ENCODE measurements at places on chromosomes 7 and 10. TPM values are rescaled to one million over a fixed set of nuclear protein-coding genes. Genes with fewer than 3 reads are reported as not detected.

Gene VWC2
- 0.08 TPM for polyA plus RNA-seq

DNA sequence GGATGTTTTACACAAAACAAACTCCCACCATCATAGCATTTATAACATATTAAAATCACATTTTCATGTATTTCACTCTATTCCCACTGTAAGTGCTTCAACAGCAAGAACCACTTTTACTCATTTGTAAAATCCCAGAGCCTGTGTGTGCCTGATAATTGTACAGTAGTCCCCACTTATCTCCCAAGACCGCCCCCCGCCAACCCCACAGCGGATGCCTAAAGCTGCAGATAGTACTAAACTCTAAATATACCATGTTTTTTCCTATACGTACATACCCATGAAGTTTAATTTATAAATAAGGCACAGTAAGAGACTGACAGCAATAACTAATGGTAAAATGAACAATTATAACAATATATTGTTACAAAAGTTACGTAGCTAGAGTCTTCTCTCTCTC, 33.5 kb downstream of the EZH2 start:
- DNase-seq = no peak
- no peaks in the 10 kb centered on the region for H3K27me3 ChIP-seq
- no peak overlapping the region for H3K4me3 ChIP-seq
- H3K27ac ChIP-seq = no peak overlapping the region

DNA sequence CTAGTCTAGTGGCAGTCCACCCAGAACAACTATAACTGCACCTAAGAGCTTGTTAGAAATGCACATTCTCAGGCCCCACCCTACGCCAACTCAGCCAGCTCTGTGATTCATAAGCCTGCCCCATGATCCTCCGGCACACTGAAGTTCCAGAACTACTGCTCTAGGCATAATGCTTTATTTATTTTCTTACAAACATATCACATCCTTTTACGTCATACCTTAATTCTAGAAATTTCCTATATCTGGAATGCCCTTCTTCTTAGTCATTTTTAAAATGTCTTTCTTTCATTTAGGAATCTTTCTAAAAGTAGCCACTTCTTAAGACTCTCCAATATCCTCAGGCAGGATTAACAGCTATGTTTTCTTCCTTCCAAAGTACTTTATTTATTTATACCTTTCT, 480.1 kb downstream of the INHBA start:
- no peak overlapping the region for H3K4me3 ChIP-seq
- no peak for DNase-seq
- H3K27me3 ChIP-seq = no peaks in the 10 kb centered on the region
- no peaks in the 10 kb centered on the region for H3K36me3 ChIP-seq
- no peaks in the 10 kb centered on the region for H3K4me1 ChIP-seq

- H3K36me3 ChIP-seq = no peaks in the 10 kb centered on the region
- no peaks in the 10 kb centered on the region for H3K27me3 ChIP-seq
- no peak overlapping the region for H3K4me3 ChIP-seq
- no peaks in the 10 kb centered on the region for H3K4me1 ChIP-seq
- no peak overlapping the region for H3K27ac ChIP-seq
- no peak for DNase-seq
Observed at GRCh38 chr10:6365384-6365783, 162.7 kb downstream of the PFKFB3 start.

- no peak for DNase-seq
- peaks cover 35% of the 10 kb centered on the region for H3K4me1 ChIP-seq
- H3K27ac ChIP-seq = peak overlapping the region; percentile 64
- no peak overlapping the region for H3K4me3 ChIP-seq
- H3K36me3 ChIP-seq = no peaks in the 10 kb centered on the region
Observed at GRCh38 chr7:28177836-28178235, 2.8 kb downstream of the JAZF1 start.

Gene FGL2
- polyA plus RNA-seq = 18.3 TPM

- no peaks in the 10 kb centered on the region for H3K4me1 ChIP-seq
- no peak for DNase-seq
- H3K36me3 ChIP-seq = no peaks in the 10 kb centered on the region
- no peaks in the 10 kb centered on the region for H3K27me3 ChIP-seq
Observed at GRCh38 chr10:70699659-70700174, 27.4 kb downstream of the ADAMTS14 start.

GRCh38 chr7:23022258-23022769, 8.4 kb upstream of the HYCC1 start:
- no peak for DNase-seq
- no peak overlapping the region for H3K4me3 ChIP-seq
- no peak overlapping the region for H3K27ac ChIP-seq
- no peaks in the 10 kb centered on the region for H3K4me1 ChIP-seq

DNA sequence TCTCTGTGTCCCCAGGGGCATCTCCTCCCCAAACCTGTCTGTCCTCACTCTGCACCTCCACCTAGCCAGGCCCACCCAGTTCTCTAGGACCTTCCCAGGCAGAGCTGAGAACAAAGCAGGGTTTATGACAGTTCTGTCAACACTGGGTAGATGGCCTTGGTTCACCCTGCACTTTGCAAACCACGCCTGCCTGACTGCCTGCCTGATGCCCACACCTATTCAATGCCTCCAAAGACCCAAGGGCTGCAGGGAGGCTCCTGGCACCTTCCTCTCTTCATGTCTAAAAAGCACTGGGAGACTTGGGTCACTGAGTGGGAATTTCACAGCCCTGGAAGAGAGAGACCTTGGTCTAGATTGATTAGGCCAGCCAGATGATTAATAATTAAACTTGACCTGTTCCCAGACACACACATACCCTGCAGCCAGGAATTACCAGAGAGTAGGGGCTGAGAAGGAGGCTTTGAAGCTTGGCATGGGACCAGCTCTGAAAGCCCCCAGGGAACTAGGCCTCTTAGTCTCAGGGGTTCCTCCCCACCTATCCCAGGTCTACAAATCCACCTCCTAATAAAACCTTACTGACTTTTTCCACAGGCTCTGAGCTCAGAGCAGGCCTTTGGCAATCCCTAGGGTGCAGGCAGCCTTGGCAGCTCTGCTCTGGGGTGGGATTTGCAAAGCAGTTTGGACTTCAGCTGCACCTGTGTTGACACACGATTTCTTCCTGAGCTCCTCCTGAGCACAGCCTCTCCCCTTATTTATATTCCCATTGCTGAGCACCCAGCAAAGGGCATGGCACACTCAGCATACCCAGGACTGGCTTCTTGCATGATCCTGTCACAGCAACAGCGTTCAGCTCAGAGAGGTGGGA, 25.7 kb upstream of the PDCD4 start:
- no peak overlapping the region for H3K27ac ChIP-seq
- no peaks in the 10 kb centered on the region for H3K27me3 ChIP-seq
- H3K4me1 ChIP-seq = peaks cover 29% of the 10 kb centered on the region
- H3K36me3 ChIP-seq = no peaks in the 10 kb centered on the region
- H3K4me3 ChIP-seq = no peak overlapping the region
- DNase-seq = no peak

GRCh38 chr10:49664842-49665355, 14.6 kb upstream of the C10orf53 start:
- H3K4me3 ChIP-seq = no peak overlapping the region
- H3K4me1 ChIP-seq = no peaks in the 10 kb centered on the region
- no peaks in the 10 kb centered on the region for H3K27me3 ChIP-seq
- H3K27ac ChIP-seq = no peak overlapping the region
- DNase-seq = no peak

Gene RET
- 5.1 TPM for polyA plus RNA-seq

GRCh38 chr7:96059075-96059474, 262.8 kb downstream of the SLC25A13 start:
- no peaks in the 10 kb centered on the region for H3K27me3 ChIP-seq
- no peaks in the 10 kb centered on the region for H3K36me3 ChIP-seq
- H3K4me1 ChIP-seq = peaks cover 3% of the 10 kb centered on the region
- H3K4me3 ChIP-seq = no peak overlapping the region
- H3K27ac ChIP-seq = no peak overlapping the region

DNA sequence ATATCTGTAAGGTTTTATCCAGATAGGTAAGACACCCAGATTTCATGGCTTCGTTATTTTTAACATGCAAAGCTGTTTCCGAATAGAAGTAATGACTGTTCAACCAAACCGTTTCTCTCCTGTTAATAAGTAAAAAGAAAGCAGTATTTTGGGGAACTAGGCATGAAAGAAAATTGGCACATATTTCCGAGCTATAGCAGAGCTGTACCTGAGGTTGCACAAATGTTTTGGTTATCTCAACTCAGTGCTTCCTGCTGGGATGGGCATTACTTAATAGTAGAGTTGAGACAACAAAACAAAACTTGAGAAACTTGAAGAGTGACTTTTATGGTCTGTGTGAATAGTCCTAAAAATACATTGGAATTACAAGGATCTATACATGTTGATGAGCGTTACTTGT, 564.3 kb upstream of the SORCS1 start:
- no peak for DNase-seq
- no peak overlapping the region for H3K4me3 ChIP-seq
- no peaks in the 10 kb centered on the region for H3K27me3 ChIP-seq
- no peaks in the 10 kb centered on the region for H3K36me3 ChIP-seq

DNA sequence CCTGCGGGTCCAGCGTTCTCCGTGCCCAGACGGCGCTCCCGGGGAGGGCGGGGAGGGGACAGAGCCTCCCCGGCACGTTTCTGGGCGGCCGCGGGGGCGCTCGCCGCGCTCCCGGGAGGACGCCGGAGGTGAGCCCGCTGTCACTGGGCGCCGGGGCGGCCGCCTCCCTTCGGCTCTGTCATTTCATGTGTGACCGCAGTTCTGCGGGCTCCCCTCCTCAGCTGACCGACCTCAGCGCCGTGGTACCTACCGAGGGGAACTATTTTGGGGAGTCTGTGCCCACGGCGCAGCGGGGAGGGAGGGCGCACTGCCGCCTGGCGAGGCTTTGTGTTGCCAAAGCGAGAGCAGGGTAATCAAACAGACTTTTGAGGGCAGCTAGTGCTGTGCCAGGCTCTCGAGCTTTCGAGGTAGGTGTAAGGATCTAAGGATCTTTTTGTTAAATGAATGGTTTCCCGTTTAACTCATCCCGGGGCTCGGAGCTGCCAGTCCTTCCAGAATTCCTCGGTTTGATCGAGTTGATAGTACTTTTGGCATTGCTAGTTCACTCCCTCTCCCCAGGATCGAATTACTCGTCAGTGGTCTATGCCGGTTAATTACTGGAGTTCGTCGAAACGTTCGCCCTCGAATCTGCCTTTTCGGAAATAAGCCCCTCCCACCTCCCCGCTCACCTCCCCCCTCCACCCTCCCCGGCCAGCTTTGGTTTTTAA, 1.9 kb downstream of the ARID5B start:
- H3K4me1 ChIP-seq = peaks cover 11% of the 10 kb centered on the region
- peak; percentile 69 for DNase-seq
- no peaks in the 10 kb centered on the region for H3K36me3 ChIP-seq
- peak overlapping the region; percentile 81 for H3K4me3 ChIP-seq

GRCh38 chr7:101125989-101126650, 784 bp upstream of the SERPINE1 start:
- no peaks in the 10 kb centered on the region for H3K27me3 ChIP-seq
- peak; percentile 74 for DNase-seq
- no peak overlapping the region for H3K4me3 ChIP-seq
- peak overlapping the region; percentile 84 for H3K27ac ChIP-seq

- no peaks in the 10 kb centered on the region for H3K27me3 ChIP-seq
- H3K27ac ChIP-seq = no peak overlapping the region
- peaks cover 4% of the 10 kb centered on the region for H3K4me1 ChIP-seq
- H3K4me3 ChIP-seq = no peak overlapping the region
- DNase-seq = no peak
- no peaks in the 10 kb centered on the region for H3K36me3 ChIP-seq
Observed at GRCh38 chr10:52759154-52759553, 13.4 kb downstream of the MBL2 start.

DNA sequence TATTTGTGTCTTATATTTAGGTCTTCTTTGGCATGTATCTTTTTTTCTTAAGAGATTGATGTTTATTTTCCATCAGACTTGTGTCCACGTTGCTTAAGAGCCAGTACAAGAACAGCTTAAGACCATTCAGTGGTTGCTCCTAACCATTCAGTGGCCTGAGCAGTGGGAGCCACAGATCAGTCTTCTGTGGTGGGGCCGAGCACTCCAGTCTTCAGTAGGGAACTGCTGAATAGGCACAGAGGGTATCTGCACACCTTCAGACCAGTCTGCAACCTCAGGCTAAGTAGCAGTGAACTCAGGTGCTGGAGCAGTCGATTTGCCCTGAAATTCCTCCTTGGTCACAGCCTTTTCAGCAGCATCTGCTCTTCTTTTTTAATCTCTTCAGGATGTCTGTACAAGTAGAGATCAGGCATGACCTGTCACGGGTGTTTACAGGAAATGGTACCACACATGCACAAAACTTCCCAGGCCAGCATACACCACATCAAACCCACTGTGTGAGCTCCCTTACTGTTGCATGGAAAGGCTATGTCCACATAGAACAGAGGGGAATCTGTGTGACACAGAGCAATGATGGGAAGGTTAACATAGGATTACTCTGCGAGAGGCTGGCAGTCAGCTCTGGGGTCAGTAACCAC, 51.5 kb downstream of the FAM107B start:
- no peak for DNase-seq
- H3K27me3 ChIP-seq = no peaks in the 10 kb centered on the region
- H3K4me3 ChIP-seq = no peak overlapping the region
- H3K27ac ChIP-seq = no peak overlapping the region

DNA sequence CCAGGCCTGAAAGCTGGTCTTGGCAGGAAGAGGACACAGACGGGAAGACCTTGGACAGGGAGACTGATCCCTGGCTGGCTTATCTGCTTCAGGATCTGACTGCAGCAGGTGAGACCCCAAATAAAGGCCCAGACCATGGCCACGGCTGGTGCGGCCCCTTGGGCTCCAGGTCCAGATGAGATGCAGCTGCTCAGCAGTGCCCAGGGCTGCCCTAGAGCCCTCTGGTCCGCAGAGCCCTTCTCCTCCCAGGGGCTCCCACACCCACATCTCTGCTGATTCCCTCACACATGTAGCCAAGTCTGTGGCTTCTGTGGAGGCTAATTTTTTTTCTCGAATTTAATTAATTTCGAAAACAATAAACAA, 46.3 kb downstream of the VIPR2 start:
- H3K27me3 ChIP-seq = no peaks in the 10 kb centered on the region
- H3K36me3 ChIP-seq = no peaks in the 10 kb centered on the region
- H3K4me3 ChIP-seq = no peak overlapping the region
- no peak overlapping the region for H3K27ac ChIP-seq
- peaks cover 4% of the 10 kb centered on the region for H3K4me1 ChIP-seq
- no peak for DNase-seq

GRCh38 chr7:12930534-12930933, 243.1 kb downstream of the ARL4A start:
- H3K4me1 ChIP-seq = peaks cover 5% of the 10 kb centered on the region
- H3K27ac ChIP-seq = no peak overlapping the region
- H3K4me3 ChIP-seq = no peak overlapping the region
- no peak for DNase-seq
- no peaks in the 10 kb centered on the region for H3K36me3 ChIP-seq

DNA sequence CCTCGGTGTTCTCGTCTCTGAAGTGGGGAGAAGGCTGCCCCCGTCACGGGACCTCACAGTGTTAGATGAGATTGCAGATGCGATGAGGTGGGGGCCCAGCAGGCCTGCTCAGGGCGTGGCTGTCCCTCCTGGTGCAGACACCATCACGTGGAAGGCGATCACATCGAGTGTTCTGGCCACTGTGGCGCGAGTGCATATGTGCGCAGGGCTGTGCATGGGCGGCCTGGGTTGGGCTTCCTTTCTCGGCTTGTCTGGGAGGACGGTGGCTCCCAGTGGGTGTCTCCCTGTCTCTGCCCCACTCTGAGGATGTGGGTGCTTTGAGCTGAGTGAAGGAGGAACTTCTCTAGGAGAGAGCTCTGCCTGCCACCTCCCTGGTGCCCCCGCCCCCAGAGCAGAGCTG, 83.1 kb downstream of the LHPP start:
- no peaks in the 10 kb centered on the region for H3K27me3 ChIP-seq
- H3K36me3 ChIP-seq = no peaks in the 10 kb centered on the region
- H3K27ac ChIP-seq = no peak overlapping the region
- no peak for DNase-seq
- peaks cover 23% of the 10 kb centered on the region for H3K4me1 ChIP-seq

Gene IDI2
- polyA plus RNA-seq = 0.79 TPM

Gene TRAPPC14
- polyA plus RNA-seq = 71.8 TPM

GRCh38 chr7:112889268-112889667, 99.1 kb upstream of the TMEM168 start:
- no peak overlapping the region for H3K27ac ChIP-seq
- no peaks in the 10 kb centered on the region for H3K36me3 ChIP-seq
- no peak for DNase-seq
- H3K4me3 ChIP-seq = no peak overlapping the region
